ENCODE measurements at places on chromosomes 1 and 21.

DNA sequence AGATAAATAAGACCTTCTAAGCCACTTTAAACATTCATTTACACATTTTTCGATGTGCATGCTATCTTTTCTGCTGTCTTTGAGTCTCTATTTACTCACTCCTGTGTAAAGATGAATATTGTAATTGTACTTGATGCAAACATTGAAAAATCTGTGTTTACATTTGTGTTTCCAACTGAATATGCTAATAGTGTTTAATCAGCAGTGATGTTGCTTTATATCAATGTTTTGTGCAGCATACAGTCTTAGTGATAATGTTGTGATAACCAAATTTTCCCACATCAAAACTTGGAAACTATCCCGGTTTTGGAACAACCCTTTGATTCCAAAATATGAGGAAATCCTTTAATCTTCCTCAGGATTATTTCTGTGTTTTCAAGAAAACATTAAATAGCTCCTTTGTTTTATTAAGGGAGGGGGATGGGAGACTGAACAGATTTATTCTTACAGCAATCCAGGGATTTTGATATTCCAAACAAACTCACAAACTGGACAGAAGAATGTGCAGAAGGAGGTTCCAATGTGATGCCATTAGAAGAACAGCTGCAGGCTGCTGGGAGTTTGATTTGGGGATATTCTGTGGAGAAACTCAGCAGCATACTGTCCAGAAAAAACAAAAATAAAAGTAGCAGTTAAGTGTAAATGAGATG, 248.0 kb downstream of the S1PR1 start:
- DNase-seq, result no peak

GRCh38 chr1:5847013-5847659, 145.1 kb downstream of the NPHP4 start:
- DNase-seq, result no peak

GRCh38 chr1:242542271-242542670, 17.8 kb upstream of the PLD5 start:
- no peak for DNase-seq

GRCh38 chr1:233256191-233256590, 39.3 kb downstream of the PCNX2 start:
- DNase-seq, result no peak

DNA sequence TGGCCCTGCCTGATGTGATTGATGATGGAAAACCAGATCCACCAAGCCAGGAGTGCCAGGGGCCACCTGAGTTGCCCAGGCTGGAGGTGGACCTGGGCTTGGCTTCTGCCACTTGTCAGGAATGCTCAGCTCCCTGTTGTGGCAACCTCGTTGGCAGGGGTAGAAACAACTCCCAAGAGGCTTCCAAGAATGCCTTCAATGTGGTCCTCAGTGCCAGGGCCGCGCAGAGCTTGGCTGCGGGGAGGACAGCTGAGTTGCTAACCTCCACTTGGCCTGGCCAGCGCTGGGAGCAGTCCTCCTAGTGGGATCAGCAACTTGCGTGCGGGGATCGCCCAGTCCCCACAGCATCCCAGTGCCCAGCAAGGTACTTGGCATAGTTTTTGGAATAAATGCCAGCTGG, 9.0 kb downstream of the MYOM3 start:
- no peak for DNase-seq

GRCh38 chr1:201164645-201165044, 10.4 kb upstream of the TMEM9 start:
- no peak for DNase-seq

- no peak for DNase-seq
These were observed 48.9 kb upstream of the GADD45A start for GRCh38 chr1:67636146-67636545.

GRCh38 chr1:95578462-95578861, 344.5 kb downstream of the RWDD3 start:
- DNase-seq, result no peak

GRCh38 chr1:74504125-74504932, 8.1 kb downstream of the LRRC53 start:
- DNase-seq, result no peak

- DNase-seq, result no peak
These were observed 72.6 kb upstream of the TARDBP start for GRCh38 chr1:10939654-10940450.

GRCh38 chr1:37811027-37811655, 3.1 kb upstream of the YRDC start:
- peak; percentile 51 for DNase-seq

- DNase-seq, result no peak
These were observed 20.2 kb downstream of the LDLRAP1 start for GRCh38 chr1:25563330-25564215.

- DNase-seq, result no peak
These were observed 77.6 kb upstream of the CHRM3 start for GRCh38 chr1:239308701-239309333.

DNA sequence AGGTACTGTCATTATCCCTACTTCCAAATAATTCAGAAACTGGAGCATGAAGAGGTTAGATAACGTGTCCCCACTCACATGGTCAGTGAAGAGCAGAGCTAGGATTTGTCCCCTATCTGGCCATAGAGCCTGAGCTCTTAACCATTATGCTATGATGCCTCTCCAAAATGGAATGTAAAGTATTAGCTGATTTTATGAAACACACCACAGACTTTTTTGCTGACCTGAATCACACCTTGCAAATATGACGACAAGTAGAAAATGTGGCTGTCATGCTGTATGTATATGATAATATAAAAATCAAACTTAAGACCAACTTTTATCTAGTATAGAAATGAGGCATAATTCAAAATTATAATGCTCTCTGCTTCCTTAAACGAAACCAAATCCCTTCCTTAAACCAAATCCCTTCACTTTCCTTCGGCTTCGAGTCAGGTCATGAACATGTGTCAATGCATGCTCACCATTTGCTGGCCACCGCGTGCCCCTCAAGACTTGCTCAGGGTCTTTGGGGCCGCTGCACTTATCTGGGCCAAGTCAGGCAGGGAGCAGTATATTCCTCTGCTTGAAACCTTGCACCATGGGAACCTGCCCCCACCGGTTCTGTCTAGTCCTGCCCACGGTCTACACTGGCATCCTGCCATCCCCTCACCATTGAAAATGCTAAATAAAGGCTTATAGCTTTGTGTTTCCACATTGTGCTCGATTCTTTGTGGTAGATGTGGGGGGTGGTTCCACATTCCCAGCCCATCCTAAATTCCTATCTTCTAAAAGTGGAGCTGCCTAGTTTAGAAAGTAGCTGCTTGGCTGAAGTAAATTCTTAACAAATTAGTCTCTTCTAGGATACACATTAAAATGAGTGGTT, 1.6 kb upstream of the TMCC2 start:
- DNase-seq, result no peak

DNA sequence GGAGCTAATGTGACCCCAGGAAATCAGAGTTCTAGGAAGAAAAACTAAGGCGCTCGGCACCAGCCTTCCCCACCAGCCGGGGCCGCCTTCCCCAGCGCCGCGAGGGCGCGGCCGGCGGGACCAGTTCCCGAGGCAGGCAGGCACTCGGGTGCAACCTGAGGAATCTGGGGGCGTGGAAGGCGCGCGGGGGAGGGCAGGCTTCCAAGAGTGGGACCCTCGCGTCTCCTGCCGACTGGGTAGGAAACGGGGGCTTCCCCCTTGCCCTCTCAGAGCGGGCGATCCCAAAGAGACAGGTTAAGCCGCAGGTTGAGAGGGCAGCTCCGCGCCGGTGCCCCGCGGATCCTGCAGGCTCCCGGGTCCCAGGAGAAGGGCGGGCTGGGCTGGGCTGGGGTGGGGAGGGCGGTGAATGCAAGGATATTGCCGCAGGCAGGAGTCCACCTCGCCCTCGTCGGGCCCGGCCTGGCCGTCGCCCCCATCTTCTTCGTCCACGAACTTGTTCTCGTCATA, 431 bp downstream of the ARPC5 start:
- peak; percentile 6 for DNase-seq

GRCh38 chr1:187942986-187943385, 1114.2 kb downstream of the PLA2G4A start:
- DNase-seq, result no peak

- DNase-seq, result no peak
These were observed 26.2 kb downstream of the ATP8B2 start for GRCh38 chr1:154351363-154352068.

- no peak for DNase-seq
These were observed 427 bp downstream of the AKR7A2 start for GRCh38 chr1:19311503-19311930.

DNA sequence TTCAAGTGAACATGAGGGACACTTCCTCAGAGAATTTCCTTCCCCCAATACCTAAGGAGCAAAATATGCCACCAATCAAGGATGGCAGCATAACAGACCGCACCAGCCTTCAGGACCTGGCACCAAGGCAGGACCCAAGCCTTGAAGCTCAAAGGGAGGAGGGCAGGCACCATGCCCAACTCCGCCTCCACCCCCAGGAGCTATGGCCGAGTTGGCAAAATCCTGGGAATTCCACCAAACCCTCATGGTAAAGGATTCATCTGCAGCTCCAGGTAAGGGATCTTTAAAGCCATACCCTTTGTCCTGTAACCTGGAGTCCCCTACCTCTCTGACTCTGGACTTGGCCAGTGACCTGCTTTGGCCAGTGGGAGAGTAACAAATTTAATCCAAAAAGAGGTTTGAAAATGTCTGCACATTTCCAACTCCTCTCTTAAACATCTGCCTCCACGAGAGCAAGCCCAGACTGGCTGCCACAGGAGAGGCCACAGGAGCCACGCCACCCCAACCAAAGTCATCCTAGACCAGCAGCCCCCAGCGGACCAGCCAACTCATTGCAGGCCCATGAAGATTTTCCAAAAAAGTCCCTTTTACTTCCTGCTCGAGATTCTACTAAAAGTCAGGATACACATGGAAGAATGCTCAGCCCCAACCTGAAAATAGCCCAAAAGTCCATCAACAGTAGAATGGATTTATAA, 41.9 kb downstream of the NPHP4 start:
- DNase-seq, result no peak

DNA sequence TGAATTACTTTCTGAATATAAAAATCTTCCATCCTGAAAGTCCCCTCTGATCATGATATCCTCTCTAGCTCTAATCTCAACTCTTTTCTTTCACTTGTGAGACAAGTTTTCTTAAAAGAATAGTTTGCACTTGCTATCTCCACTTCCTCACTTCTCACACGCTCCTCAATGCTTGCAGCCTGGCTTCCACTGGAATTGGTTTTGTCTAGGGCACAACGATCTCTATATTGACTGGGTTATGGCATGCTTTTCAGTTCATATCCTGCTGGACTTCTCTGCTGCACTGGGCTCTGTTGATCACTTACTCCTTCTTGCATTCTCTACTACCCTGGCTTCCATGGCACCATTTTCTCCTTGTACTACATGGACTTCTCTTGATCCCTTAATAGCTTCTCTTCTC, 474 bp downstream of the FCRLA start:
- no peak for DNase-seq

DNA sequence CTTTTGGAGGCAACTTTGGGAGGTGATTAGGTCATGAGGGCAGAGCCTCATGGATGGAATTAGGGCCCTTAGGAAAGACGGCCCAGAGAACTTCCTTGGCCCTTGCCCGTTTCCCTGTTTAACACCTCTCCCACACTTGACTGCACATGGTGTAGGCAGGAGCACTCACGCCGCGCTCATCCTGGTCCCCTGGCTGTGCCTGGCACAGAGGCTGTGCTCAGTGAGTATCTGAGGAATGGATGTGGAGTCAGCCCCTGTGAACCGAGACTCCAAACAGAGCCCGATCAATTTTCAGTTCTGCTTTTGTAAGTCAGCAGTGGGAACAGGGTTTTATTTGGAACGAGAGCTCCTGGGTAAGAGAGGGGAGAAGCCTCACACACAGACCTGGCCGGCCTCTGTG, 29.8 kb upstream of the ETV3 start:
- no peak for DNase-seq

GRCh38 chr1:104780470-104781078, 1030.9 kb downstream of the AMY1C start:
- no peak for DNase-seq

DNA sequence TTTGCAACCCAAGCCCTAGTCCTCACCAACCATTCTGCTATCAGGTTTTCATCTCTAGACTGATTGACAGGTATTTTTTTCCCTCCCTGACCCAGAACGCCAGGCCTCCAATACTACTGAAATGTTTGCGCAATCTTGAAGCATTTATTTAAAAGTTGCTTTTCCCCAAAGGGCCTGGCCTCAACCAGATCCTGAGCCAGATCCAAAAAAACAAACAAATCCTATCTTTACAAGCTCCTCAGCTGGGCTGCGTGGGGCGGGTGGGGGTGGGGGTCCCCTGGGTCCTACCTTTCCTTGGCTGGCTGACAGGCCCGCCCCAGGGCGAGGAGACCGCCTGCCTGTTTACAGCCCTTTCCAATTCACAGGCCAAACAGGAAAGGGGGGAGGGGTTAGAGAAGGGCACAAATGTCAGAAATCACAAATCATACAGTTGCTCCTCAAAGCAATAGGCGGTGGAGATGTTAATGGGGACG, 98.8 kb downstream of the FOXD2 start:
- DNase-seq, result no peak

GRCh38 chr21:45981151-45982091, at the start of gene COL6A1:
Gene COL6A1 (plus strand): TSS chr21:45981770. CDS start chr21:45981851, 81 bp downstream.
- peak; percentile 38 for DNase-seq

GRCh38 chr1:6489799-6490180, 1.7 kb downstream of the PLEKHG5 start:
- peak; percentile 72 for DNase-seq

DNA sequence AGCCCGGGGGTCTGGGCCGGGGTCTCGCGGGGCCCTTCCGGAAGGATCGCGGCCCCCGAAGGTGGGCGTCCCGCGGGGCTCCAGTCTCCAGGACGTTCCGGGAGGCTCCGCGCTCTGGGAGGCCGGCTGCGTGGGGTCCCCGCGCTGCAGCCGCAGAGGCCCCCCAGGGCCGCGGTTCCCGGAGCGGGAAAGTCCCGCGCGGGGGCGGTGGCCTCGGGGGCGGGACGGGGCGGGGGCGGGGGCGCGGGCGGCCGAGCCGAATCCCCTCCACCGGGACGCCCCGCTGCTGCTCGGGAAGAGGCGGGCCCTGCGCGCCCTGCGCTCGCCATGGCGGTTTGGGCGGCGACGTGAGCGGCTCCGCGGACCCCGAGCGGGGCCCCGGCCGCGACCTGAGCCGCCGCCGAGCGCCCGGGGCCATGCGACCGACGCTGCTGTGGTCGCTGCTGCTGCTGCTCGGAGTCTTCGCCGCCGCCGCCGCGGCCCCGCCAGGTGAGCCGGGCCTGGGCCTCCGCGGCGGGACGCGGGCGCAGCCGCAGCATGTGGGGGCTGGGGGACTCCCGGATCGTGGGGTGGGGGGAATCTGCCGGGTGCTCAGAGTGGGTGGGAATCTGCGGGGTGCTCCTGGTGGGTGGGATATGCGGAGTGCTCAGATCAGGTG, at the start of gene IFNGR2:
TSS of gene IFNGR2 (plus strand) at position 286 of the 658 bp plus-strand sequence. CDS start at position 417, 131 bp downstream.
- peak; percentile 28 for DNase-seq
